ENCODE measurements at places on chromosomes 6 and 20. TPM values are rescaled to one million over a fixed set of nuclear protein-coding genes. Genes with fewer than 3 reads are reported as not detected.

DNA sequence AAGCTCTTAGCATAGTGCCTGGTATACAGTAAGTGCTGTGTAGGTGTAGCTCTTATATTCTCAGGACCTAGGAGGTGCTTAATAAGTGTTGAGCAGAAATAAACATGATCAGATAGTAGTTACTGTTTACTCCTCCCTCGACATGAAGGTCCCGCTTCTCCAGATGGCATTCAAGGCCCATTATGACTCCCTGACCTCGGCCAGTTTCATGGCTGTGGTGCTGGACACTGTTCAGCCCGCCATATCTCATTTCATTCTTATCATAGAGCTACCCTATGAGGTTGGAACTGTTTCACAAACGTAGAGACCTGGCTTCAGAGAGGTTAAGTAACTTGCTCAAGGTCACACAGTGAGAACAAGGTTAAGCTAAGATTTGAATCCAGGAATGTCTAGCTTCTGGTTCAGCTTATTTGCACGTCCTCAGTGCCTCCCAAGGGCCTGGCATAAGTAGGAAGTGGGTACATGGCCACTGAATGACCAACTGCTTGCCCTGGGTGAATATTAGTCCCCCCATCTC, 39.0 kb downstream of the CD40 start:
- no peak for DNase-seq

The SLC22A7 gene
- total RNA-seq: not detected

The CEBPB gene
- total RNA-seq: 29.0 TPM

The XKR7 gene
- 0.09 TPM for total RNA-seq

DNA sequence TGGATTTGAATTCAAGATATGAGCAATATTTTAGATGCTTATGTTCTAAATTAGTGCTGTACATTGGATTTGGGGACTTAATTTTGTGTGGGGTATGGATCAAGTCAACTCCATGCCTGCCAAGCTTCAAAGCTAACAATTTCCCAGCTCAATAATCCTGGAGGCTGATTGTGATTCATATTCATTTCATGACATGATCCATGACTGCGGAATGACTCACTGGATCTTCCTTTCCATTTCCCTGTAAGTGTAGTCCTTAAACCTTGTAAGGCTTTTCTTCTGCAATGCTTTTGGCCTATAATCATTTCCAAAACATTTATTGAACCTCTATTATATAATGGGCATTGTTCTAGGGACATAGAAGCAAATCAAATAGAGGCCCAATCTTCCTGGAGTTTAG, 44.7 kb upstream of the CCN2 start:
- no peak for DNase-seq

The NELFE gene
- 70.9 TPM for total RNA-seq

All from activated naive CD4-positive, alpha-beta T cell treated with anti-CD3 and anti-CD28 coated beads, Interleukin-2, amount 50 U/mL, for 72 hours (primary cell).